CD8-positive, alpha-beta T cell (primary cell): ENCODE measurements at places on chromosomes 7 and 10.

DNA sequence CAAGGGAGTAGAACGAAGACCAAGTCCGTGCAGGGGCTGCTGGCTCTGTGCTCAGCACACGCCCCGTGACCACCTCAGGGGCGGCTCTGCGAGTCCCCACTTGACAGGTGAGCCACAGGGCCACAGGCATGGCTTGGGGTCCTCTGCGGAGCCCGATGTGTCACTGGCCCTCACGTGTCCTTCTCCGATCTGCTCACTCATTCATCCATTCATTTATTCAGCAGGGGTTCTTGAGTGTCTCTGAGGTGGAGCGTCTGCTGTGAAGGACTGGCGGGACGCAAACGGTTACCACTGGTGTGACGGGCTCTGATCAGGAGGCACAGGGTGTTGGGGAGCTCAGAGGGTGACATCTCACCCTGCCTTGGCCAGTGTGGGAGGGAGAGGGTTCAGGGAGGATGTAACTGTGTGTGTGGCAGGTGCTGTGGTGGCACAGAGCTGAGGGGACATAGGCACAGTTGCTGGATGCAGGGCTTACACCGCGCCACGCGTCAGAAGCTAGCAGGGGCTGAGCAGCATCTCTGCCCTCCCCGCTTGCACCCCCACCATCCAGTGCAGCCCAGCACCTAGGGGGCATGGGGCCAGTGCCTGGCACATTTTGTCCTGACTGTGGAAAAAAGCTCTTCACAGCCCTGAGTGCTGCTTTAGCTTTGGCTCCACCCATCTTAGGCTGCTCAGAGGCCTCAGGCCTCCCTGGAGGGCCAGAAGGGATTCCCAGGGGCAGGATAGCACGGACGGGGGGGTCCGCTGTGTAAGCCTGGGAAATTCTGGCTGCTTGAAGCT is 116.8 kb downstream of the LHPP start:
- DNase-seq: no peak

DNA sequence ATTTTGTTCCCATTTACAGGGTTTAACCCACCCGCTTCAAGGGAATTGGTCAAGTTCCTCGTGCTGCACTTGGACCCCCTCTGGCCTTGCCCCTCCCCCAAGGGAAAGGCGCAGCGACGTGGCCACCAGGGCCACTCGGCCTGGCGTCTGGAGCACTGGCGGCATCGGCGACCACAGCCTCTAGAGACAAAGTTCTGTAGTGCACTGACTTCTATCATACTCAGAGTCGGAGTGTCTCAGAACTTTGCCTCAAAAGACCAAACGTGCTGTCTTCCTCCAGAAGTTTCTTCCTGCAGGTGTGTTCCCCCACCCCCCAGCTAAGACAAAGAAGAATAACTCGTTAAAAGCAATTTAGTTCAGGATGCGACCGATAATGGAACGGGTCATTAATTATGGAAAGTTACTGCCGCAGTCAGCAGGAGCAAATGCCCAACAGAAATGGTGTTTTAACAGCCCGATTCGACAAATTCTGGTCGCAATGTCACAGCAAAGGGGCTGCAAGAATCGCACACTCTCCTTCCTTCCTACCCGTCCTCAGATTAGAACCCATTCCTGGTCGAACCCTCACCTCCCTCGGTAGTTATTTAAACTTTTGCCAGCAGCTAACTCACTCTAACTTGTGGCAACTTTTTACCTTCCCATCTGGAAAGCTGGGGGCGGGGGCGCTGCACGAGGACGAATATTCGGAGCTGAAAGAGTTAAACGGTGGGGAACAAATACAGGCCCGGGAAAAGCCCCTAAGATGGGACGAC is 202.1 kb upstream of the NFE2L3 start:
- no peak for DNase-seq

GRCh38 chr10:123787566-123787965 is 104.0 kb downstream of the CPXM2 start:
- DNase-seq: no peak

DNA sequence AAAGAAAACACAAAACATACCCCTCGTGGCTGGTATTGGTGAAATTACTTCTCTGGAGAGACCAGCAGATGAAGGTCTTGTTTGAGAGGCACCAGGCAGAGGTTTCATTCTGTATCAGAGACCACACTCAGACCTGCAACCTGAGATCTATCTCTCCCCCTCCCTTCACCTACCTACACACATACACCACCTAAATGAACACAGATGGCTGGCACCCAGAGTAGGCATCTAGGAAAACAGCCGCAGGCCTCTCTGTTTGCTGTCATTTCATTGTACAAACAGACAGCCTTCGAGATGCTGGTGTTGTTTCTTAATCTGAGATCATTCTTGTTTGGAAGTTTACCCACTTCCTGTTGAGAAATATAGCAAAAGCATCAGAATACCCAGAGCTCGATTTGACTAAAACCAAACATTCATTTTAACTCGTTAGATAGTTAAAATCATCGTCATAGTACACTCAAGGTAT is 173.9 kb upstream of the SLC25A13 start:
- no peak for DNase-seq

- DNase-seq: no peak
Observed at GRCh38 chr10:4826792-4827324, 851 bp downstream of the AKR1E2 start.

DNA sequence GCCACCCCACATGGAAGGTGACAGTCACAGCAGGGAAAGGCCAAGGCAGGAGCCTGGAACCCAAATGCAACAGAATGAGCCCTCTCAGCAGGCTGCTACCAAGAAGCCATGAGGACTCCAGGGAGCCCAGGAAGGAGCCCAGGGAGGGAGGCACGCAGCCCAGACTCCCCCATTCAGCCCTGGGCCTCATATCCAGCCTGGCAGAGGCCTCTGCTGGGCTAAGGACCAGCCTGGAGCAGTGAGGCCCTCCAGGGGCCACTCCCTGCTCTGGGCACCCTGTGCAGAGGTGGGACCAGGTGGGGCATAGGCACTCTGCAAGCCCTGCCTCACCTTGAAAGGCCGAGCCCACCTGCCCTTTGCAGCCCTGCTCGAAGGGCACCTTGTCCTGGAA is 25.8 kb upstream of the ZNF488 start:
- no peak for DNase-seq

- no peak for DNase-seq
Observed at GRCh38 chr10:6980353-6980752, 400.3 kb upstream of the PRKCQ start.

GRCh38 chr7:121954803-121955202 is 81.8 kb downstream of the PTPRZ1 start:
- DNase-seq: no peak

GRCh38 chr7:1665549-1666316 is 4.3 kb upstream of the ELFN1 start:
- no peak for DNase-seq

- no peak for DNase-seq
Observed at GRCh38 chr10:115772606-115773005, 500.4 kb downstream of the GFRA1 start.
